Activated T-cell treated with anti-CD3 and anti-CD28 coated beads for 1 hour (primary cell): ENCODE measurements at places on chromosomes 7 and 10.

DNA sequence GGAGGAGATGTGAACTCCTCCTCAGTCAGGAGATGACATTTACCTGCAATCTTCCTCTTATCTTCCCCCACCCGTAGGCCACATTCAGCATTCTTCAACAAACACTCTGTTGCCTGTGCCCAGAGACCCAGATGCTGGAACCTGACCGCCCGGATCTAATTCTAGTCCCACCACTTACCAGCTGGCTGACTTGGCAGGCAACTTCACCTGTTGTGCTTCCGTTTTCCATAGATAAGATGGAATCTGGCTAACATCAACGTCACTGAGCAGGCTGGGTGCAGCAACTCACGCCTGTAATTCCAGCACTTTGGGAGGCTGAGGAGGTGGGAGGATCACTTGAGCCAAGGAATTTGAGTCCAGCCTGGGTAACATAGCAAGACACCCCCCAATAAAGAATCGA lies 21.3 kb upstream of the FXYD4 start:
- DNase-seq: no peak

DNA sequence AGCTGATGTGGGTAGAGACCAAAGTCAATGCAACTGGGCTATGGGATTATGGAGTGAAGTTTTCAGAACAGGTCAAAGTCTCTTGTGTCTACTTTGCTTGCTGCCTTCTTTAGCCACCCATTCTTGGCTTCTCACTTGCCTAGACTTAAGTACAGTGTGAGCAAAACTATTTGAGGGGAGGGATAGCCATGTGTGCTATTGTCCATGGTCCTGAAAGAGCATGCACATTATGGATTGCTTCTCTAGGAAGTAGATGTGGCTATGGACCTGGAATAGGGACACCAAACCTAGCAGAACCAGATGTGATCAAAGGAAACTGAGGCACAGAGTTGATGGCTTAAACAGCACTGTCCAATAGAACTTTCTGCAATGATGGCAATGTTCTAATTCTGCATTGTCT lies 81.9 kb upstream of the ZNF800 start:
- DNase-seq: no peak

DNA sequence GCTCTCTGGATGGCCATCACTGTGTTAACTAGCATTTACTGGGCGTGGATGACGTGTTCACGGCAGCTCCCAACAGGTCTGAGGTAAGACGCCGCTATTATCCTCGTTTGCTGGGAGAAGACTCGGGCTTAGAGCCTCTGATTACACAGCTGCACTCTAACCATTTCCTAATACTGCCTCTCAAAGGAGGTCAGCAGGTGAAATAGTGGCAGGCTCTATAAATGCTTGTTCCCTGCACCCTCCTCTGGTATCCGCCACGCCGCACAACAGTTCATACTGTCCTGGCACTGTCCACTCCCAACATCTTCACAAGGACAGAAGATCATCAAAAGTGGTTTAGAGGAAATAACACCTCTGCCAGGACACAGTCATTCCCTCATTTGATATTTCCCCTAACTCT lies 28.3 kb downstream of the HIPK2 start:
- DNase-seq: no peak

DNA sequence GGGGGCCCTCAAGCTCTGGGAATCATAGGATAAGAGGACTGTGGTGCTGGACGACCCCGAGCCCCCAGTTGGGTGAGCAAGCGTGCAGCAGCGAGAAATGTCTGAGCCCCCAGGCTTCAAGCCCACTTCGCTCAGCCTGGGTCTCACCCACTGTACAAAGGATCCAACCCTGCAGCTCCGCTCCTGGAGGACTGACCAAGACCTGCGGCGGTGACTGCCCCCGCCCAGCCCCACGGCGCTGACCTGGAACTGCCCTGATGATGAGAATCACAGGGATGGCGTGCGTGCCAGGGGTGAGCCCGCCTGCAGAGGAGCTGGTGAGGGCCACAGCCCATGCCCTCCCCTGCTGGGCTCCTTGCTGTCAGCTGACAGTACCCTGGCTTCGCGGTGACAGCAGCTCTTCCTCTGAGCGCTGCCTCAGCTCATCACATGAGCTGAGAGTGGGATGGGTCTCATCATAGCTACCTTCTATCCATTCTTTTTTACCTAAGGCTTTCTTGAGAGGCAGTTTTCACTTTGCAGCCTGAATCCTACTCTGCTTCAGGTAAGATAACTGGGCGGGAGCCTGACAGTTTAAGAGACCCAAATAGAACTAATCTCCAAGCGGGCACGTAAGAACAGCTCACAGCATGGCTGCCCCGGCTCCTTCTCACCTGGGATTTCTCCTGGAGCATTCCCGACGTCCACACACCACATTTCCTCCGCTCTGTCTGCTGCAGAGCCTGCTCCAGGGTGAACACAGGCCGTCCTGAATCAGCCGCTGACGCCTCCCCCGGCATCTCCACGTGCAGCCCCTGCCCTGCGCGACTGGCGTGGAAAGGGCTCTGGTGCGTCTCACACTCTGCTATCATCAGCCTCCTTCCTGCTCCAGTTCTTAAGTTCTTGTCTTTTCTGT lies 329.9 kb downstream of the PTPRN2 start:
- DNase-seq: no peak

- DNase-seq: no peak
Measured at GRCh38 chr10:97896756-97897358, 47.2 kb downstream of the GOLGA7B start.

DNA sequence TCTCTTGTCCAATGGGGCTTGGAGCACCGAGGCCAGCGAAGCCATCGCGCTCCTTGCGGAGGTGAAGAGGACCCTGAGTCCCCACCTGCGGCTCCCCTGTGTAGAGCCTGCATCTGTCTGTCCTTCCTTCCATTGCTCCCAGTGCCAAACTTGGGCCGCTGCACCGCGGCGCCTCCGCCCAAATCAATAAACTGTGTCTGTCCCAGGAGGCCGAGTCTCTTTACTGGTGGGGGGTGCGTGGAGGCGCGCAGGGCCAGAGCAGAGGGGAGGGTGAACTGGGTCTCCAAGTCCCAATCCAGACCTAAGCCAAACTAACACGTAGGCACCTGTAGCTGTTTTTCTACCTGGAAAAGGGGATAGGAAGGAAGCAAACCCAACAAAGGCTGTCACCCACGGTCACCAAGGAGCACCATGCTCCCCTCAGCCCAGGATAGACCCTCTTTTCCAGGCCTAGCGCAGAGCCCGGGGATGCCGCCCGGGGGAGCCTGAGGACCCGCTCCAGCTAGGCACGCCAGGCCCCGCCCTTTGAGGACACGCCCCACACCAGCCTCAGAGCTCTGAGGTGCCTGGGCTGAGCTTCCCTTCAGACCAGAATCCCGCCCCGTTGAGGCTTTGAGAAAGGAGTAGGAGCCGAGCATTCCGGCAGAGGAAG lies 1.2 kb upstream of the CHAT start:
- no peak for DNase-seq

DNA sequence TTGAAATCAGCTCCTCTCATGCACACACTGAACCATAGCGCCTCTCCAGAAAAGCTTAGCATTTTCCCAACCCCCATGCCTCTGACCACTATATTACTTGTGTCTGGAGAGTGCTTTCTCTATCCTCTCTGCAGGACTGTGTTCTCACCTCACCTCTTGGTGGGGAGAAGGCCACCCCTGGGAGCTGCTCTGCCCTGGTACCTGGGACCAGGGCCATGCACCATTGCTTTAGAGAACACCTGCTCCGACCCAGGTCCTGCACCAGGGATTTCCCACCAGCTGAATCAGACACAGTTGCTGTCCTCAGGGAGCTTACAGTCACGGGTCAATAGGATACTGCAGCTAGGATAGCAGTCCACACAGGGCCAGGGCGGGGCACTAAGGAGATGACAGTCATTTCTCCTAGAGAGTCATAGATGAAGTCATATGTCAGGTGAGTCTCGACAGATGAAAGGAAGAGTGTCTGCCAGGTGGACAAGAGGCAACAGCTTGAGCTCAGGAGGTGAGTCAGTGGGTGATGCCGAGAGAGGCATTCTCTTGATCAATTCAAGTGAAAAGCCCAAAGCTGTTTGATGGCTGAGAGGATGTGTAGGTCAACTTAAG lies 619 bp upstream of the LMTK2 start:
- no peak for DNase-seq

DNA sequence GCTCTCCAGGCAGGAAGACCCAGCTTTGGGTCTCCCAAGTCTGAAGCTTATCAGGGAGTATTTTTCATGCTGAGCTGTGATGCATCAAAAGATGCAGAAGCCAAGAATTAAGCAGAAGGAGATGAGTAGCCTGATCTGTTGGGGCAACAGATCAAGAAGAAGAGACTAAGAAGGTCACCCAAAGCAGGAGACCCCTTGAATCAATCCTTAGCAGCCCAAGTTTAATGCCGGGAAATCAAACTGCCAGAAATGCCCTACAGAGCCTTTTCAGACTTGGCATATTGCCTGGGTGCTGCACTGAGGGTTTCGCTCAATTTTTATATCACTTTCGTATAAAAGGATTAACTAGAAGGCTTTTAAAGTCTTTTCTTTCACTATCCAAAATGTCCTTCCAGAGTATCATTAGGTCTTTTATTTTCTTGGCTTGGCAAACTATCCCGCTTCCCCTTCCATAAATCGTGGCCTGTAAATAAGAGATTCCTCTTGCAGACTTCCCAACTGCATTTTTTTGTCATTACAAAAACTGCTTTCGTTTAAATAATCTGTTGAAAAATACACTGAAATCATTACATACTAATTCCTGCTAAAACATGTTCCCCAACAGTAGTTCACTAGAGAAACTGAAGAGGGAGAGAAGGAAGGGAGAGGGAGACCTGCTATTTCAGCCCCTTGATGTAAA lies 49.0 kb upstream of the STK17A start:
- no peak for DNase-seq
